T follicular helper cell (primary cell): ENCODE measurements at places on chromosomes 5 and 9.

DNA sequence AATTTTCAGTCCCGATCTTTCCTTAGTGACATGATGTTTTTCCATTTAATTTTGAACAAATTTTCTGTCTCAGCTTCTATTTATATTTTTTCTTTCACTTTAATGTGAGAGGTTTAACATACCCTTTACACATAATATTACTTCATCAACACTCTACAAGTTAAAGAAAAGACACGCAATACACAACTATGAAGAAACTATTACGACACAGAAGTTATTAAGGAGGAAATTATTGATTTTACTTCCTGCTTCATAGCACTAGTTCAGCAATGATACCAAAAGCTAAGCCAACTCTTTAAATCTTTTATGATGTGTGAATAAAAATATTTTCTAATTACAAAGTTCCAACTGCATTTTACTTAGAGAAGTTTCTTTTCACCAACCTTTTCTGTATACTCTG, 432.3 kb upstream of the DAB2 start:
- DNase-seq: no peak

- DNase-seq: no peak
Observed at GRCh38 chr9:109908459-109909390, 128.7 kb downstream of the PALM2AKAP2 start.

DNA sequence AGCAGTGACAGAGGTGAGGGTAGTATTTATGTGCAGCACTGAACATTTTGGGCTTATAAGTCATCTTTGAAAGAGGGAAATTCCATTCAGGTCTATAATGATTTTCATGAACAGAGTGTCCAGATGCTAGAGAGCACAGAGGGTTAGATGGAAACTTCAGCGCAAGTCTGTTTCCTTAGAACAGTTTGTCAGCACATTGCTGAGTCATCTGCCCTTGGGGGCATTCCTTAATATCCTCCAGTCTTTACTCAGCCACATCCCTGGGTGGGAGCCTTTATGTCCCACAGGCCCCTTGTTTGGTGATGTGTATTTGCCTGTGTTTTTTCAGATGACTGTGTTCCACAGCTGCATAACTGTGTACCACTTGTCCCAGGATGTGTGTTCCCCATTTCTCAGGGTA, 138.5 kb upstream of the S1PR3 start:
- no peak for DNase-seq

DNA sequence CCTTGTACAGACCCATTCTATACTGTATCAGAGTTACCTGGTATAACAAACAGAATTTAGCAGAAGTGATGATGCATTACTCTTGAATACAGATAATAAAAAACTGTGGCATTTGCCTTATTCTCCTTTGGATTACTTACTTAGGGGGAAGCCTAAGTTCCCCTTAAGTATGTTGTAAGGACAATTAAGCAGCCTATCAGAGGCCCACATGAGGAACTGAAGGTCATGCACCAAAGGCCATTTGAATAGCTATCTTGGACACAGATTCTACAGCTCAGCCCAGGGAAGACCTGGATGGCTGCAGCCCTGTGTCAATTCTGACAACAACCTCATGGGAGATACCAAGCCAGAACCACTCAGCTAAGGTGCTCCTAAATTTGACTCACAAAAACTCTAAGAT, 125.2 kb downstream of the RAPGEF6 start:
- no peak for DNase-seq

DNA sequence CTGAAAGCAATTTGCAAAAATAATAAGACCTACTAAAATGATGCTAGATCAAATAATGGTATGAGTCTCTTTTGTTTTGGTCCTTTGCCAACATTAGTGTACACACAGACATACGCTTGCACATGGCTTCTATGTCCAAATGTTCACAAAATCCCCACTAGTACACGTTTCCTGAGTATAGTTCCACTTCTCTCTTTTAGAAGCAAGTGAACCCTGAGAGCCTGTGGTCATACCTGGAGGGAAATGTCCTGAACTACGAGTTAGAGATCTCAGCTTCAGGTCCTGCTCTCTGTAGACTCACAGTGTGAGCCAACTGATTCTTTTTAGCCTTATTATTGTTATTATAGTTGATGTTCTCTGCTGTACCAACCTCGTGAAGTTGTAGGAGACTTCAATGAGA, 47.3 kb upstream of the ACTBL2 start:
- DNase-seq: no peak

GRCh38 chr5:152147286-152147685, 222.6 kb upstream of the GLRA1 start:
- no peak for DNase-seq

DNA sequence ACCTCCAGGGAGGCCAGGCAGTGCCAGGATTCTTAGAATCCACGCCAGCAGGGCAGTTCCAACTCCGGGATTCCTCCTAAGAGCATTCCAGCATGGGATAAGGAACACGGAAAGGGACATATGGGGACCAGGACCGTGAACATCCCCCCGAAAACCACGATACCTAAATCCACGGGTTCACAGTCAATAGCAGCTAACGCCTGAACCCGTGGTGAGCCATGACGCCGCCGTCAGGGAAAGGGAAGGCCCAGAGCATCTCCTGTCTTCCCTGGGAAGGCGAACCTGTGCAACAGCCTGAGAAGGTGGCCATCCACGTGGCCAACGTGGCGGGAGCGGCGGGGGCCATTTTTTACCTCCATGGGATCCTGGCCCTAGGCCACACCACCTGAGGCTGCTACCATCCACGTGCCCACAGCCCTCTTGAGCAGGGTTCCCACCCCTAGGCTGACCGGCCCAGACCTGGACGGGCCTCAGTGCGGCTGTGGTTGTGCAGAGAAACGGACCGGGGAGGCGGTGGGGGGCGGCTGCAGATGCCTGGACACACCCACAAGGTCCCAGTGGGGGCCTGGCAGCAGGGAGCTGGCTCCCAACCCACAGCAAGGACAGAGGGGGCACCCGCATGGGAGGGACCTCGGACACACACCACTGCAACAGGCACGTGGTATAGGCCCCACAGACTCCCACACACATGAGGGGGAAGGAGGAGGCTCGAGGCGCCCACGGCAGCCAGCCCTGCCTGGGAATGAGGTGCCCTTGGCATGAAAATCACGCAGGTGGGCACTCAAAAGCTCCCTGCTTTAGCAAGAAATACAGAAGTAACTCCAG, 42.8 kb downstream of the SLC12A7 start:
- DNase-seq: no peak

- DNase-seq: no peak
Observed at GRCh38 chr5:75277463-75277862, 40.8 kb upstream of the ANKRD31 start.

DNA sequence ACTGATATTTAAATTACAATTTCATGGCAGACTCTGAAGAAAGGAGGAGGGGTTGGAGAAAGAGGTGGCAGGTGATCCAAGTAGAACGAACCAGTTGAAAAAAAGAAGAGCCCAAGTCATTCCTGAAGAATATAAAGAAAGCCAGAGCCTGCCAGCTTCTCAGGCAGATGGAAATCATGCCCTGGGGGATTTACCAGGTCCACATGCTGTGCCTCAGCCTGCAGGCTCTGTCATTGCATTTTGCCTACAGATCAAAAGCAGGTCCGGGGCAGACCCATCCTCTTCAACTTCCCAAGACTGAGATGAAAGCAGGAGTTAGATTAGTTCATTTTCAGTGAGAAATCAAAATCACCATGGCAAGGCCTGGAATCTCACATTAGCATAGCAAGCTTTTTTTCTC, 48.5 kb downstream of the GDNF start:
- DNase-seq: no peak

DNA sequence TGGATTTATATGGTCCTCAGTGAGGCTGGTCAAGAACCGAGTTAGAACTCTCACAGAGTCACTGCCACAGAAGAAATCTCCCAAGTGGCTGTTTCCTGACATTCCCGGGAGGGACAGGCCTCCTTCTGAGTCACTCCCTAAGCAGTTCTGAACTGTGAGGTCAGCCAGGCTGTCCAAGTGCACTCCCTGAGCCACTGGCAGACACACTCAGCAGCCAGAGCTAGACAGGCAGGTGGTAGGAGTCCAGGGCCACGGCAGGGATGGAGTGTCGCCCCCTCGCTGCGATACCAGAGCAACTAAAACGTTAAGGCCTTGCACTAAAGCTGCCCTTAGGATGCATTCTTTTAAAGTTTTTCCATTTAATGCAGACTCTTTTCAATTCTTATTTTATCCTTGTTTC, 3.4 kb downstream of the IL4 start:
- no peak for DNase-seq

GRCh38 chr5:16603295-16603694, 13.5 kb downstream of the RETREG1 start:
- DNase-seq: no peak

DNA sequence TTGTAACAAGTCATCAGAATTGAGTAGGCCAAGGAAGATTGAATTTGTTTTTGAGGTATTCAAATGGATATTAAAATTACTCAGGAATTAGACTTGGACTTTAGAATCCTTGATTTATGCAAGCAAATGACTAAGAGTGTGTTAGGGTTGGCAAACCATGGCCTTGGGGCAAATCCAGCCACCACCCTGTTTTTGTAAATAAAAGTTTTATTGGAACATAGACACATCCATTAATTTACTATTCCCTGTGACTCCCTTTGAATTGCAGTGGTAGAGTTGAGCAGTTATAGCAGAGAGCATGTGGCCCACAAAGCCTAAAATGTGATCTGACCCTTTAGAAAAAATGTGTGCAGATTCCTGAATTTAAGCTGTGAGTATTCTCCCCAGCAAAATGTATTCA, 115.6 kb downstream of the WDR70 start:
- DNase-seq: no peak

GRCh38 chr9:16202914-16203728, 650.3 kb downstream of the CCDC171 start:
- no peak for DNase-seq

DNA sequence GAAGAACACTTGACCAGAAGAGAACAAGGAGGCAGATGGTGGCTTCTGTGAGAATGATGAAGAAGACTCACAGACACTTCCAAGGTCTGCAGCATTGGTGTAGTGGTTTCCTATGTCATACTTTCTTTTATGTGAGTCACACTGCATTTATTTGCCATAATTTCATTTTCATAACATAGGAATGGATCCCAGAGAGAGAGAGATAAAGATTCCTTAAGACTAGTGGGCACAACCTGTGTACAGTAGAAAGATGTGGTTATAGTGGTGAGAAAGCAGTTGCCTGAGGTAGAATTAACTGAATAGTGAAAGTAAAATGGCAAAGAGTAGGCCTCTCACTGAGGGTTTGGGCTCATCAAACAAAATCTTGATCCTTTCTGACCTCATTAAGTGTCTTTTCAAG, 7.6 kb upstream of the CCDC152 start:
- no peak for DNase-seq

GRCh38 chr5:39449591-39449990, 24.8 kb upstream of the DAB2 start:
- DNase-seq: no peak

GRCh38 chr5:157063776-157064430, 5.0 kb upstream of the HAVCR1 start:
- DNase-seq: no peak

GRCh38 chr9:126028746-126029145, 281.6 kb downstream of the PBX3 start:
- DNase-seq: no peak

- no peak for DNase-seq
Observed at GRCh38 chr5:128083811-128084227, 253 bp downstream of the SLC12A2 start.

- no peak for DNase-seq
Observed at GRCh38 chr5:67146981-67147380, 49.6 kb downstream of the CD180 start.

GRCh38 chr5:158165647-158166046, 306.7 kb upstream of the CLINT1 start:
- DNase-seq: no peak

DNA sequence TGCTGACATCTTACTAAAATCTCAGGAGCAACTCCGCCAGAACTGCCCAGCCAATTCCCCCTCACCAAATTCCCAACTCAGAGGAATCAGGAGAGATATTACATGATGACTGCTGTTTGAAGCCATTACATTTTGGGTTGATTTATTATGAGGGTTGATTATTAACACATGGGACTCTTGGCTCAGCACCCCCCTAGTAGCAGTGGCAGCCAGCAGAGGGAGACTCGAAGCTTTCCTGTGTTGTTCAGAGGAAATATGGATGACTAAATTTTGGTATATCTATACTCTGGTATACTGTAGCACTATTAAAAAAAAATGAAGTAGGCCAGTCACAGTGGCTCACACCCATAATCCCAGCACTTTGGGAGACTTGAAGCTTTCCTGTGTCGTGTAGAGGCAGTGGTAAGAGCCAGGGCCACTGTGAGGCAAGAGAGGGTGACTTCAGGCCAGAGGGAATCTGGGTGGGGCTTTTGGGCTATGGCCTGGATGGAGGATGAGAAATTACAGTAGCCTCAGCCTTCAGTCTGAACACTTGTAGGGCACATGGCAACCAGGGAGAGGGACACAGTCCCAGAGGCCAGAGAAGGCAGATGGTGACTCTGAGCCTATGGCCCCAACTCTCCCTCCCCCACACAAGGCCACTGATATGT, 111.4 kb downstream of the LHX2 start:
- DNase-seq: no peak

- no peak for DNase-seq
Observed at GRCh38 chr5:157524887-157525286, 50.7 kb downstream of the ADAM19 start.

GRCh38 chr9:79976257-79977073, 404.7 kb downstream of the TLE4 start:
- no peak for DNase-seq

DNA sequence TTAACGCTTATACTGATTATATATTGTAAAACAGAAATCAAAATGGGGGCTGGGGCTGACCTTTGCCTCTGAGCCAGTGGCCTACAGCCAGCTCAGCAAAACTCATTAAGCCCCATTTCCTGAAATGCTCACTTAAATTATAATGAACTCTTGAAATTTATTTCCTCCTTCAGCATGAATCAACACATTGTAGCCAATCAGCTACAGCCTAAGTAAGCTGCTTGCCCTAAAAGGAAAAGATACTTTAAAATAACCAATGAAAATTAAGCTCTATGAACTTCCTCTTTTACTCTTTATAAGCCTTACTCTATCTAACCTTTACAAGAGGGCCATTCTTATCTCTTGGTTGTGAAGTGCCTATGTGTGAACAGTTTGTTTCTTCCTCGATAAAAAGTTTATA, 33.5 kb upstream of the SUB1 start:
- DNase-seq: no peak

GRCh38 chr5:142151436-142152383, 43.1 kb downstream of the NDFIP1 start:
- DNase-seq: peak; percentile 34

- no peak for DNase-seq
Observed at GRCh38 chr5:74938250-74938933, 72.2 kb upstream of the FAM169A start.

GRCh38 chr5:52603778-52604554, 183.8 kb upstream of the ITGA1 start:
- no peak for DNase-seq

GRCh38 chr9:122144836-122145591, 14.6 kb downstream of the NDUFA8 start:
- DNase-seq: no peak

DNA sequence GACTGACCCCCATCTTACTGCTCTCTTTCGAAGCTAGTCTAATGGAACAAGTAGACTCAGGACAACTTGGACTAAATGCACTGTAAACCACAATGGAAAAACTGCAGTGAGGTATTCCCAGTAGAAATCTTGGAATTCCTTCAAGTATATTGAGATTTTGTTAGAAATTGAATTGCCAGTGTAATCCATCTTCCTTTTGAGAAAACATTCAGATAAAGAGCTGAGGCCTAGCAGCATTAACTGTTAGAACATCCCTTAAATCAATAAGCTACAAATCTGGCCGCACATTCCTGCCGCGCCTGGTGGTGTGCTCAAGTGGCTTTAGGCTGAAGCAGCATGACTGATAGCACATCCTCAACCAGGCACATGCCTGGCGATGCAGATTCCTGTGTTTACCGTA, 29.3 kb downstream of the PPIC start:
- DNase-seq: no peak
